ENCODE measurements at places on chromosomes 2 and 18. TPM values are rescaled to one million over a fixed set of nuclear protein-coding genes. Genes with fewer than 3 reads are reported as not detected.

- DNase-seq: peak; percentile 53
These were observed 114.1 kb upstream of the NDUFV2 start for GRCh38 chr18:8988260-8988871.

DNA sequence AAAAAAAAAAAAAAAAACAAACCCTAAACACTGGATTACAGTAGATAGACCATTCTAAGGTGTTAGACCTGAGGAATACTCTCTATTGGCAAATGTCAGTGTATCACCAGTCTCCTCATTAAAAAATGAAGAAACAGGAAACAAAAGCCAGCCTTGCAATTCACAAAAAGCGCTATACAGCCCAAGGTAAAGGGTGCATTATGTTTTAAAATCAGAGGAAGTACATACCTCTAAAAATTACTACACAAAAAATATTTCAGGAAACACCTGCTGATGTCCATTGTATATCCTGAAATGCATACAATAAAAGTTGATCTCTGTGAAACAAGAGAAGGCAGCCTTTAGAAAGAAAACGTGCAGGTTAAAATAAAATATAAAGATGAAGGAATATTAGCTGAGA, 54.9 kb upstream of the TSPYL6 start:
- no peak for DNase-seq

DNA sequence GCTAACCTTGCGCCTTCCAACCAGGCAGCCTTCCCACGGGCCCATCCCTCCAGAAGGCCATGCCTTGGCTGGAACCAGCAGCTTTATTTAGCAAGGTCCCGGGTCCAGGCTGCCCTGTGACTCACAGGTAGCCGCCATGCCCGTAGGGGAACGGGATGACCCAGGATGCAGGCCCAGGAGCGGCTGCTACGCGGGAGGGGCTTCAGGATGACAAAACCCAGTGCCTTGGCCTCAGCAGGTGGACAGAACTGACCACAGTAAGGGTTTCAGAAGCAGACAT, 63.3 kb downstream of the RTP5 start:
- no peak for DNase-seq

DNA sequence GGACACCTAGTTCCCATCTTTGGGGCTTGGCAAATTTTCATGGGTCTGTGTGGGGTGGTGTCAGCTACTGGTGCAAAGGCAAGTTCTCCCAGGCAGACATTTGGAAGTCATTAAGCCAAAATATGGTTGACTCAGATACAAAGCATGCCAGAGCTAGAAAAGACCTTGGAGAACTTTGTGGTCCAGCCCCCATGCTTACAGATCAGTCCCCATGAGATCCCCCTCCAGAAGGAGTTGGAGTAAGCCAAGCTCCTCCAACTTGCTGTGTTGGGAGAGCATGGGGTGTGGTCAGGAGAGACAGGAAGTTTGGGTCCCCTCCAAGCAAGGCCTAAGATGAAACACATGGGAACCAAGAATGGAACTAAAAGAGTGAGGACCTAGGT, 224.5 kb downstream of the CYP26B1 start:
- DNase-seq: no peak

- DNase-seq: no peak
These were observed 147.8 kb downstream of the SATB2 start for GRCh38 chr2:199309973-199310372.

The ATP6V1B1 gene
- not detected for total RNA-seq

GRCh38 chr2:36441816-36442215, 86.2 kb downstream of the CRIM1 start:
- no peak for DNase-seq

- DNase-seq: no peak
These were observed 226.9 kb upstream of the THSD7B start for GRCh38 chr2:136538489-136538888.

DNA sequence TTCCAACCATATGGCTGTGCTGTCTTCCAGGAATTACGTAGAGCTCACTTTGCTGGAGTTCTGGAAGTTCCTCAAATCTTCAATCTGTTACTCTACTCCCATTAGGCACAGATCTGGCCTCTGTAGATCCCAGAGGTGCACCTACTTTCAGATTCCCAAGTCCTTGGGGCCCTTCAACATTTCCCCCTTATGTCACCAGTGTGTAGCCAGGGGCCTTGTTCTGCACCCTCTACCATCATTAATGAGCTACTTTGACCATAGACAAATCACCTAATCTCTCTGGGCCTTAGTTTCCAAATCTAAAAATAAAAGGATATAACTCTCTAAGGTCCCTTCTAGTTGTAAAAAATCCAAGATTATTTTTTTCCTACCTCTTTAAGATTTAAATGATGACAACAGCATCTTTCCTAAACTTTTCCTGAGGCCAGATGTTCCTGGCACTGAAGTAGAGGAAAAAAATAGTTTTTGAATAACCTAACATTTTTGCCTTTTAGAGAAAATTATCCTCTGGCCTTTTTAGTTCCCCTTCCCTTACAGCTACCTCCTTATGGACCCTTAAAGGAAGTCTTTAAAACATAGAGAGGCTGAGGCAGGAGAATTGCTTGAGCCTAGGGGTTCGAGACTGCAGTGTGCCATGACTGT, 31.0 kb upstream of the WIPF1 start:
- no peak for DNase-seq

GRCh38 chr18:5879479-5879882, 15.8 kb downstream of the TMEM200C start:
- DNase-seq: no peak

GRCh38 chr18:48776641-48777025, 174.1 kb downstream of the SMAD7 start:
- no peak for DNase-seq

- DNase-seq: no peak
These were observed 51.0 kb downstream of the COX7A2L start for GRCh38 chr2:42310007-42310515.

GRCh38 chr2:132929786-132930185, 259.8 kb upstream of the LYPD1 start:
- no peak for DNase-seq

The ELOA2 gene
- total RNA-seq: not detected

DNA sequence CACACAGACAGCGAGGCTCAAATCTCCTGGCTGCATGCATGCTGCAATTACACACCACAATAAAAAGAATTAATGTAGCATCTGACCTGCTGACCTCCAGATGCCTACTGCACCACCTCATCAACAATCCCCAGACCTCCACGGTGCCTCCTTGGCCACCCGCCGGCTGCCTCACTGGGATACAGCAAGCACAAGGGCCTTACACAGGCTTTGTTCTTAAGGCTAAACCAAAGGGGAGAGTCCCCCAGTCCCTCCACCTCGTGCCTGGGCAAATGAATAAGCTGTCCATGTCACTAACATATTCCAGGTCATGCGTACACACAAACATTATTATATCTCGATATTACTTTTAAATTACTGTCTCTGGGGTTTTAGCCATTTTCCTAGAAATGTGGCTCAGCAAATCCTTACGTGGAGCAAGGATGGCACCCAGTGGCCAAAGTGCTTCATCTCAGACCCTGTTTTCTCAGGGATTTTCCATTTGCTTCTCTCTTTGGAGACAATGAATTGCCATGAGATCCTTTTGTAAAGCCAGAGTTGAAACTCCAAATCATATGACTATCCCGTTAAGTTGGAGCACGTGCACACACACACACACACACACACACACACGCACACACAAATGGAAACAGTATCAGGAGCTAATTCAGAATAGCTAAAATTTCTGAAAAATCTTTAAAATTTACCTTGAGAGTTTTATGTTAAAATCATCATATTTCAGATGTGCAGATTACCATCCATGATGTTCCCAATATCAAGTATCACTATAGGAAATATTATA, 313.8 kb downstream of the PDE11A start:
- DNase-seq: no peak

DNA sequence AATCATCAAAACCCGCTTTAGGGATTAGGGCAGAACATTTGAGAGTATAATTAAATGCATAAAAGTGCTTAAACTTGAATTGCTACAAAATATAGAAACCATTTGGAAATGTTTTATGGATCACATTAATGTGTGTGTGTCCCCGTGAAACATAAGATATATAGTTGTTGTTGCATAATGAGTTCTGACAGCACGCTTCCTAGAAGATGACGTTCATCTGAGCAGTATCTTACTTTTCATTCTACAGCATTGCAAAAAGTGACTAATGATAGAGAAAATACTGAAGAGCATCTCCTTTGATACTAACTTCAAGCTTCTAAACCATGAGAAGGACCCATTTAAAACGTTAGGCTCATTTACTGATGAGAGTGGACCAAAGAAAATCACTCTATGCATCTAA, 63.7 kb downstream of the SLC8A1 start:
- DNase-seq: no peak

The KIF5C gene
- total RNA-seq: 2.8 TPM

GRCh38 chr2:237472187-237472712, 14.8 kb upstream of the MLPH start:
- no peak for DNase-seq

- DNase-seq: no peak
These were observed 56.6 kb downstream of the INHBB start for GRCh38 chr2:120402508-120402907.

DNA sequence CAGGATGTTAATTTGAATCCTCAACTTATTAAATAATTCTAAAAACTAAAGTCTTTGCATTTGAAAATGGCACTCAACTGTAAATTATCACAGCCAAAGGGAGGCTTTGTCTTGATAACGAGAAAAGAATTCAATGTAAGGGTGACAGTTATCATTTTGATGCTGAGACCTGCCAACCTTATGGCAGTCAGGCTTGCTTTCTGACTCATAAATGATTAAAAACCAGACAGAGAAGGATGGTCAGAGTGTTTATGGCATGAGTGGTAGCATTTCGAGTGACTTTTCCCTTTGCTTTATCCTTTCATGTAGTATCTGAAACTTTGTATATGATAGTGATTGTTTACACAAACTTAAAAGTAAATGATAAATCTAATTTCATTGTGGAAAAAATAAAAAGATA, 53.9 kb upstream of the EPC2 start:
- DNase-seq: no peak

DNA sequence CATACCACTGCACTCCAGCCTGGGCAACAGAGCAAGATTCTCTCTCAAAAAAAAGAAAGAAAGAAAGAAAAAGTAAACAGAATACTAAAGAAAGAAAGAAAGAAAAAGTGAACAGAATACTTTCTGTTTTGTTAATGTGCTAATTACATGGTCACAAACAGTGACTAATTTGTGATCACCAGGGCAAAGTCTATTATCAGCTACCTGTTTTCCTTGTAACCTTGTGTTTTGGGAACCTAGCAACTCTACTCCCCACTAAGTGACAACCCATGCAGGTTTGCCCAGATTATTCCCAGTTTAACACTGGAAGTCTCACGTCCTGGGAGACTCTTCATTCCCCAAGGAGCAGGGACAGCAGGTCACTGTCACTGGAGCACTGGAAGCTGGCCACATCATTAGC, 16.7 kb upstream of the UGT1A9 start:
- no peak for DNase-seq

The DNAJC27 gene
- total RNA-seq: 16.0 TPM

DNA sequence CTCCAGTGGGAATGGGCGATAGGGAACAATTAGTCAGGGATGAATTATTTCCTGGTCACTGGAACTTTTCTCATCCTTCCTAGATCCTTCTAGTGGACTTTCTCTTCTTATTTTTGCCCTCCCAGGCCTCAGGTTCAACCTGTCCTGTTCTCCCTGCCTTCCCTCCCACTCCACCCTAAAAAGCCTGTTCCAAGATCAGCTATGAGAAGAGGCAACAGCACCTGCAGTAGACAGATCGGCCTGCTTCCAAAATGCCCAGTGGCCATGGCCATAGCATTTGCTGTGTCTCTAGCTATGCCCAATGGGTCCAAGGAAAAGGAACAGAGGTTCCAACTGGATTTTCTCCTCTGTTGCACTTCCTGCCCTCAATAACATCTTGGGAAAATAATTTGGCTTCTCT, 16.5 kb upstream of the KCNF1 start:
- DNase-seq: no peak

The DNAJC5G gene
- 2.1 TPM for total RNA-seq

GRCh38 chr2:176844461-176844860, 368.1 kb upstream of the HNRNPA3 start:
- DNase-seq: no peak

The GPBAR1 gene
- total RNA-seq: 1.9 TPM

GRCh38 chr18:7096838-7097237, 20.8 kb downstream of the LAMA1 start:
- no peak for DNase-seq

The SLC4A5 gene
- 71.6 TPM for total RNA-seq

- DNase-seq: no peak
These were observed 31.6 kb downstream of the INPP5D start for GRCh38 chr2:233091595-233092375.

GRCh38 chr2:221488136-221488807, 83.8 kb downstream of the EPHA4 start:
- no peak for DNase-seq

- DNase-seq: no peak
These were observed 323.1 kb downstream of the TMX3 start for GRCh38 chr18:68391801-68392200.

- no peak for DNase-seq
These were observed 96.4 kb downstream of the TGOLN2 start for GRCh38 chr2:85231468-85231805.

The HOXD13 gene
- total RNA-seq: not detected

The LRRTM4 gene
- not detected for total RNA-seq

GRCh38 chr2:217948897-217949296, 53.9 kb downstream of the TNS1 start:
- DNase-seq: no peak

DNA sequence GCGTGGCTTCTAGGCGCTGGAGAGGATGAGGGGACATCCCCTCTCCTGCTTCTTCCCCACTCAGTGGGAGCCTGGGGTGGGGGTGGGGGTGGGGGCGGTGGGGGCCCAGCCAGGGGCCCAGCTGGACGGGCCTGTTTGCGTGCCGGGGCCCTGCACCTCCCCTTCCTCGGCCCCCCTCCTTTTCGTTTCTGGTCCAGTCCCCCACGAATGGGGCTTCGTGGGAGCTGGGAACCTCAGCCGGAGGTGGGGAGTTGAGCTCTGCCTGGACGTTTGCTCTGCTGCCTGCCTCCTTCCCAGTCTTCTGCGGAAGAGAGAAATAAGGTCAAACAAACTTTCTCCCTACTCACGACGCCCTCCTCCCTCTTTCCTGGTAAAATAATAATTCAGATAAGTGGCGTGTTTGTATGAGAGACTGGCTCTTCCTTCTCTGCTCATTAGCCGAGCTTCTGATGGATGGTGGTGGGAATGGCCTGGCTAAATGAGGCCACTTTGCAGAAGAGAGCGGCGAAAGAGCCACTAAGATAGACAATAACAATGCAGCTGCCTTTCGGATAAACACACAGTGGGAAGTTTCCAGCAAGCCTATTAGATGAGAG, 782 bp downstream of the MTA3 start:
- peak; percentile 38 for DNase-seq

The RAB6C gene
- 0.40 TPM for total RNA-seq

GRCh38 chr2:74206180-74206688, 7.8 kb downstream of the MTHFD2 start:
- DNase-seq: no peak

The GALR1 gene
- total RNA-seq: 0.11 TPM

The MC2R gene
- not detected for total RNA-seq

GRCh38 chr2:164967781-164968228, 12.5 kb upstream of the SLC38A11 start:
- DNase-seq: no peak

The MYOM1 gene
- total RNA-seq: 3.1 TPM

All from thyroid gland (tissue), 4 donors.